Glomerular endothelial cell (primary cell): ENCODE measurements at places on chromosomes 6 and 20.

GRCh38 chr6:144637541-144637940 is 352.4 kb downstream of the UTRN start:
- DNase-seq, result no peak

DNA sequence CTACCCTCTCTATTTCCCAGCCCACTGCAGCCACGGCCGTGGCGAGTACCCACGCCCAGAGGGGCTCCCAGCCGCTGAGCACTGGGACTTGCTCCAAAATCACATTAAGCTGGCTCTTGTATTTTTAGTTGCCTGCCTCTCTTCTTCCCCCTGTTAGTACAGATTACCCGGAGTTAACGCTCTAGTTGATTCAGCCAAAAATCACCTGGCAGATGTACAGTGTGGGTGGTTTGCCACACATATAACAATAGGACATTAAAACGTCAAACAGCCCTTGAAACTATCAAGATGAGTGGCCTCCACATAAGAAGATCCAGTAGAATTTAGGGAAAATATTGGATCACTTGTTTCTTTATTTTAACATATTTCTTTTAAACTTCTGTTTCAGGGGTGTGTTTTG is 268.8 kb upstream of the PRDM1 start:
- DNase-seq, result no peak

DNA sequence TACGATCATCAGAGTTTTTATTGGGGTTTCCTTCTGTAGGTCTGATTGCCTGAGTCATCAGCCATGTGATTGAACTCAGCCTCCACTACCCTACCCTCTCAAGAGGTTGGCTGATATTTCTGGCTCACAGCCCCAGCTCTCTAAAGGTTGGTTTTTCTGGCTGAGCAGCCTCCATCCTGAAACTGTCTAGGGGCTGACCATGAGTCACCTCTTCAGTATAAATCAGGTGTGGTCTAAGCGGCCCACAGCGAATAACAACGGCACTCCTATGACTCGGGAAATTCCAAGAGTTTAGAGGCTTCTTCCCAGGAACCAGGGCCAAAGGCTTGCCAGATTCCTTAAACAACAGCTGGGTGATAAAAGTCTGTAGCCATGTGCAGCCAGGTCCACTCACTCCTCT is 115.5 kb downstream of the SOD2 start:
- DNase-seq, result no peak

GRCh38 chr20:49631061-49631716 is 63.3 kb upstream of the PTGIS start:
- DNase-seq, result no peak

- DNase-seq, result no peak
Measured at GRCh38 chr6:11432713-11433450, 104.7 kb upstream of the TMEM170B start.

DNA sequence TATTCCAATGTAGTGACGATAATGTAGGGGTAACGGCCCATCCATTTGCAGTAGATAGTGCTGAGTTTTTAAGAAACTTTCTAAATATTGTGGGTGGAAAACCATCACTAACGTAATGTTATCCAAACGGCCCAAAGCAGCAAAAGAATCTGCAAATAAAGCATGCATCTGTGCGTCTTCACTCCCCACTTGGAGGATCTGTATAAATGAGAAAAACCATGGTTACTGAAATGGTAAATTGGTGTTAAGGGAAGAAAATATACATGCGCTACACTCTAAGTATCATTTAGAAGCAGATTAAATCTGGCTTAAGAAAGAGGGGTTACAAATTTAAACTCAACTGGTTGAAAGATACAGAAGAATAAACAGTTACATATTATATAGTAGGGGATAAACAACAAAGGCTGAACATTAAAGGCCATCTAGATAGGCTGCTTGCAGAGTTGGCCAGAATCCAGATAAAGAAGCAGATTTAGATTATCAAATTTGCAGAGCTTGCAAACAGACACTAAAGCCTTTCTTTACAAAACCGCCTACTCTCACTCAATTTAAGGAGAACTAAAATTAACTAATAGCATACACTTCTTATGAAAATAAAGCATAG is 93.3 kb downstream of the SESN1 start:
- no peak for DNase-seq

DNA sequence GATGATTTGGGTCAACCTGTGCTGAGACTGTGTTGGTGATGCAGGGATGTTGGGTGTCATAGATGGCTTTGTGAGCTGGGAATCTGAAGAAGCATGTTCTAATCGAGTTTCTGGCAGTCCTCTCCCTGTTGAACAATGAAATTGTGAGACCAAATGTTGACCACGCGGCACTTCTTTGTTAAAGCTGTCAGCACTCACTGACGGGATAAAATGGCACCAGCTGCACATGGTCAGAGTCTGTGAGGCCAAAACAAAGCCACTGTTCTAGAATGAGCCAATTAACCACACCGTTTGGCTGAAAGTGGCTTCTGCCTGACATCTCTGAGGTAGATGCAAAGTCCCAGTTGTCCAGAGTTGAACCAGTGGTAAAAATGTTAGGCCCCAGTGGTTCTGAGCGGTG is 562.2 kb downstream of the KIF16B start:
- no peak for DNase-seq

- DNase-seq, result no peak
Measured at GRCh38 chr6:24240380-24240928, 114.4 kb downstream of the NRSN1 start.

GRCh38 chr6:52839124-52840055 is 1.2 kb downstream of the GSTA5 start:
- DNase-seq, result peak; percentile 23

- DNase-seq, result no peak
Measured at GRCh38 chr20:59375541-59375940, 75.1 kb downstream of the EDN3 start.

GRCh38 chr6:112254921-112255320 is 554 bp upstream of the LAMA4 start:
- DNase-seq, result no peak

- DNase-seq, result peak; percentile 92
Measured at GRCh38 chr6:148441454-148441911, 98.8 kb downstream of the SASH1 start.

- DNase-seq, result no peak
Measured at GRCh38 chr20:9196110-9196509, 127.2 kb downstream of the PLCB4 start.

DNA sequence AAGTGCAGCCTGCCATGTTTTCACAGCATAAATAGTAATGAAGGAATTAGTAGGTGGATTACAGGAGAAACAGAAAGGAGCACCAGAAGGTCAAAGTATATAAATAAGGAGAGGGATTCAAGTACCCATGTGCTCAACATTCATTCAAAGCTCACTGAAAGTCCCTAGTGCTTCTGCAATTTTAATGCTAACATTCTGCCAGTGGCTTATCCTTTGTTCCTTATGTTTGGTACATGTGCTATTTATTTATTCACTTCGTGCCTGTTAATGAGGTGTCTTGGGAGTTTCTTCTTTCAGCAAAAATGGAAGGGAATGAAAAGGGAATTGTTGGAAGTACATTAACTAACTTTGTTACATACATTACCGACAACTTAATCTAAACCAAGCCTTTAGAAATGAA is 105.7 kb downstream of the CRYBG1 start:
- no peak for DNase-seq

GRCh38 chr6:81634155-81634880 is 118.2 kb downstream of the TENT5A start:
- no peak for DNase-seq

DNA sequence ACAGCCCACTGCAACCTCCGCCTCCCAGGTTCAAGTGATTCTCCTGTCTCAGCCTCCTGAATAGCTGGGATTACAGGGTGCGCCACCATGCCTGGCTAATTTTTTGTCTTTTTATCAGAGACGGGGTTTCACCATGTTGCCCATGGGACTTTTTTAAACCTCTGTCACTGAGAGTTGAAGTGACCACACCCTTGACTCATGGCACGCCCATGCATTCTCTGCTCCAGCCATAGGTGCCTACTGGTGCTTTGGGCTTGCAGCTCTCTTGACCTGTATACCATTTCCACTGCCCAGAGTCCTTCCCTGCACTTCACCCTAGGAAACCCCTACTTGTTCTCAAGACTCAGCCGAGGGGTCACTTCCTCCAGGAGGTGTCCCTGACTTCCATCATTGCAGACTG is 2.4 kb upstream of the SCRT2 start:
- no peak for DNase-seq

DNA sequence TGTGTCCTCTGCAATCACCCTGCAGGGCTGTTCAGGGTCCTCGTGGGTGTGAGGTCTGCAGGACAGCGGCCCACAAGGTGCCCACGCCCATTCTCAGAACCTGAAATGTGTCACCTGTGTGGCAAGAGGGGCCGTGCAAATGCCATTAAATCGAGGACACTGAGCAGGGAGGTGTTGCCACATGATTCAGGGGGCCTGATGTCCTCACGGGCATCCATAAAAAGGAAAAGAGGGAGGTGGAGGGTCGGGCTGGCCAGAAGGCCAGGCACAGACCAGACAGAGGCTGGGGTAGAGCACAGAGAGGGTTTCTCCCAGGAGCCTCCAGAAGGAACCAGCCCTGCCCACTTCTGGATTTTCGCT is 239.6 kb downstream of the ERMARD start:
- no peak for DNase-seq

DNA sequence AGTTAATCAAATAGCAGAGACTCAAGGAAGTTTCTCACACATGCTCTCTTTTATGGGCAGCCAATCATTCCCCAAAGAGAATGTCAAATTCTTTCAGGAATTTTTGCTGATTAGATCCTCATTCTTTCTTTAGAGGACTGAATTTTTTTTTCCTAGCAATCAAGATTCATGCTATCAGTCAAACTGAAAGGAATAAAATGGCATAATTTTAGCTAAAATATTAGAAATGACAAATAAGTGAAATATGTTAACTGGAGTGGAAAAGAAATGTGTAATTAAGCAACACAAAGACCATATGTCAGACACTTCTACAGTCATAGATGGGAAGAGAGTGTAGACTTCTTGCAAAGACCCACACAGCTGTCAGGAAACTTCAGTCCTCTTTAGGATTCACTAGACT is 242.3 kb upstream of the RNF217 start:
- DNase-seq, result no peak

DNA sequence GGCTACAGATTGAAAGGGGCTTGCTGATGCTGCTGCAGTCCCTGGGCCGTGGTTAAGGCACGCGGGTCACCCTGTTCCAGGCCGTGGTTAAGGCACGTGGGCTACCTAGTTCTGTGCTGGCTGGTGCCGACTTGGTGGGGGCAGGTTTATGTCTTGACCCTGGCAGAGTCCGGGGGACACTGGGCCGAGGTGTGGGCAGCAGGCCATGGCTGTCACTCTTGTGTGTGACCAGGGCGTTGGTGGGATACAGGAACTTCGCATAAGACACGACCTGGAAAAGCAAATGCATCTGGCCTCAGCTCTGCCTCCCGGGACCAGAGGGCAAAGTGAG is 6.4 kb downstream of the RPS21 start:
- no peak for DNase-seq

GRCh38 chr6:145155873-145156782 is 579.2 kb downstream of the EPM2A start:
- DNase-seq, result no peak

DNA sequence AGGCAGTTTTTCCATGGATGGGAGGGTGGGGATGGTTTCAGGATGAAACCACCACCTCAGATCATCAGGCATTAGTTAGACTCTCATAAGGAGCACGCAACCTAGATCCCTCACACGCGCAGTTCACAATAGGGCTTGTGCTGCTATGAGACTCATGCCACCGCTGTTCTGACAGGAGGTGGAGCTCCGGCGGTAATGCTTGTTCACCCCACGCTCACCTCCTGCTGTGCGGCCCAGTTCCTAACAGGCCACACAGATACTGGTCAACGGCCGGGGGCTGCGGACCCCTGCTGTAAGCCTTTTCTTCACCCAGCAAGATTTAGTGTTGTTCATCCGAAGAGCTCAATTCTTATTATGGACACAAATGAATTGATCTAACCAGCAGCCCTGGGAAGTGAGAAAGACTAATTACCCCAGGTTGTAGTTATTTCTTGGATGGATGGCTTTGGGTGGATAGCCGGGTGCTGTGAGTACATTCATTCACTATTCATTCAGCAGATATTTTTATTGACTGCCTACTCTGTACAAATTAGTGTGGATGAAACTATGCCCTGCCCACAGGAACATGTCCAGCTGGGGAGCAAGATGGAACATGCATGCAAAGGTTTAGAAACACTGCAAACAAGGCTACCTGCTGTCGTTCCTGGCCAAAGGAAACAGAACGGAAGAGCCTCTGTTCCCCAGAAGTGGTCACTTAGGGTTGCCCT is 57.2 kb downstream of the RIOK1 start:
- no peak for DNase-seq

DNA sequence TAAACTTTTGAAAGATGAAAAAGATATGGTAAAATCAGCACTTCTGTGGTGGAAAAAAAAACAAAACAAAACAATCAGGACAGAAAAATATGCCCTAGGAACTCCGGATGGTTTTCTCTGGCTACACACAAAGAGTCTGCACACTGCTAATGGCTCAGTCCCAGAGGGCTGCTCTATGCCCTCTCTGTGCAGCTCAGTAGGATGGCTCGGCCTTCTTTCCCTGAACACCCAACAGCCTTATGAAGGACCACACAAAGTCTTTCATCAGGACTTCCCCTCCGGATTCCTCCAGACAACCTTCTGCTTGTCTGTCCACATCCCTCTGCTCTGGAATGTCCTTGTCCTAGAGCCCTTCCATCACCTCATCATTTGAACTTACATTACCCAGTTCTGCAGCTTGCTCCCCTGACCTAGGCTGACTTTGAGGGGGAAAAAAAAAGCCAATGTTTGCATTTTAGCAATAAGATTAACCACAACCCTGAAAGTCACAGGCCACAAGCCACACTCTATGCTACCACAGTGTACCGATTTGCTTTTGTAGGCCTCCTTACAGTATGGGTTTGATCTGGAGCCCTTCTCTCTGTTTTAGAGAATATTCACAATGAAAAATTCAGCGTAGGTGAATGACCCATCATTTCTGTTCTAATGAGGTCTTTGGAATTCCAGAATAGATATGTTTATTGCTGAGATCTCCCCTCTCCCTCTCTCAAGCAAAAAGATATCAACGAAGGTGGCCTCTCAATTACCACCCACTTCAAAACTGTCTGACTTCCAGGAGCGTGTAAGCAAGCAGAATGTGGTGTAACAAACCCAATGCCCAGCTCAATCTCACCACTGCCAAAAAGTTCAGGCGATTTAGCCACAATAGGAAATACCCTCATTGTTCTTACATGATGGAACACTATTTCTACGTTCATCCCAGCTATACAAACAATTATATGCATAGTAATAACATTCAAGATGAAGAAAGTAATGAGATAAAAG is 164.0 kb downstream of the GMDS start:
- no peak for DNase-seq

DNA sequence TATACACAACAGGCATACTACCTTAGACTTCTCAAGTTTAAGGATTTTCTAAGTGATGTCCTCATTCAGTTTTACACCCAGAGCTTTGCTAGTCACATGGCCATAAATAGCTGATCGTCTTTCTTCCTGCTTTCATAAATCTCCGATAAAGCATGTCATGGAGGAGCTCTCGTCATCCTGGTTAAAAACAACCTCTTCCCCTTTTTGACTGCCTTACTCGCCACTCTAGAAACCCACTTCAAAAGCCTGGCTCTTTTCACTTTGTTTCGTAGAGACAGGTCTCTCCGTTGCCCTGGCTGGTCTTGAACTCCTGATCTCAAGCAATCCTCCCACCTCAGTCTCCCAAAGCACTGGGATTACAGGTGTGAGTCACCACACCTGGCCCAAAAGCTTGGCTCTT is 67.0 kb upstream of the SMIM29 start:
- DNase-seq, result no peak
